ENCODE measurements at places on chromosomes 4 and X. TPM values are rescaled to one million over a fixed set of nuclear protein-coding genes. Genes with fewer than 3 reads are reported as not detected.

The GABRG1 gene
- not detected for total RNA-seq

The VSIG1 gene
- total RNA-seq = 85.3 TPM

The KDM6A gene
- 102 TPM for total RNA-seq

The HCCS gene
- total RNA-seq = 20.9 TPM

The CCNA2 gene
- 27.3 TPM for total RNA-seq

The SULT1E1 gene
- total RNA-seq = 15.3 TPM

The IL1RAPL2 gene
- 0.80 TPM for total RNA-seq

The CWH43 gene
- not detected for total RNA-seq

The ATXN3L gene
- total RNA-seq = not detected

The CFAP299 gene
- 0.93 TPM for total RNA-seq

The DACH2 gene
- total RNA-seq = 1.5 TPM

The L1CAM gene
- 1.4 TPM for total RNA-seq

The DUSP9 gene
- total RNA-seq = 36.5 TPM

The MID2 gene
- 6.2 TPM for total RNA-seq

The SLC9B1 gene
- total RNA-seq = 0.79 TPM

The RHOH gene
- total RNA-seq = 5.5 TPM

The ARX gene
- 5.8 TPM for total RNA-seq

The SUPT20HL1 gene
- not detected for total RNA-seq

The APLN gene
- total RNA-seq = 0.14 TPM

The PPEF2 gene
- total RNA-seq = not detected

The SLC25A4 gene
- 24.7 TPM for total RNA-seq

The CPE gene
- 129 TPM for total RNA-seq

The SFRP2 gene
- 3.2 TPM for total RNA-seq
